ENCODE measurements at places on chromosomes 16 and 17.

DNA sequence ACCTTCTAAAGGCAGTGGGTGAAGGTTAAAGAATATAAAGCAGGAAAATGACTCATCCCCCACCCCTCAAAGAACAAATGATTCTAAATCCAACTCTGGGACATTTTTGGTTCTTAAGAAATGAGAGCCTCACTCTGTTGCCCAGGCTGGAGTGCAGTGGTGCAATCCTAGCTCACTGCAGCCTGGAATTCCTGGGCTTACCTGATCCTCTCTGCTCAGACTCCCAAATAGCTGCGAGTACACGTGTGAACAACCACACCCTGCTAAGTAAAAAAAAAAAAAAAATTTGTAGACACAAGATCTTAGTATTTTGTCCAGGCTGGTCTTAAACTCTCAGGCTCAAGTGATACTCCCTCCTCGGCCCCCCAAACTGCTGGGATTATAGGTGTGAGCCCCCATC lies 298.8 kb upstream of the MAF start:
- DNase-seq, result no peak

DNA sequence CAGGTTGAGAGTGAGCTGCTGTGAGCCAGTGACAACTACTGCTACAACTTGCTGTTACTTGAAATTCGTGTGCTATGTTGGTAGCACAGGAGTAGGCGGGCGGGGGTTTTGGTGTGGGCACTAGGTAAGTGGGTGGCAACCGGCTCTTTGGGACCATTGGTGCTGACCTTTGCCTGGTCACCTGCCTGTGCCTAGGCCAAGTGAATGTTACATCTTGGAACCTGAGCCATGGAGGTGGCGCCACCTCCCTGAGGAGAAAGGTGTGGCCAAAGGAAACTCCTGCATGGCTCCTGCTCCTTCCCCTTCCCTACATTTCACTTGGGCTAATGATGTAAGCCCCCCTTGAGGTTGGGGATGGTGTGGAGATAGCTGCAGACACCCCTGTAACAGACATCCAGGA lies 25.4 kb upstream of the ARHGAP23 start:
- no peak for DNase-seq

DNA sequence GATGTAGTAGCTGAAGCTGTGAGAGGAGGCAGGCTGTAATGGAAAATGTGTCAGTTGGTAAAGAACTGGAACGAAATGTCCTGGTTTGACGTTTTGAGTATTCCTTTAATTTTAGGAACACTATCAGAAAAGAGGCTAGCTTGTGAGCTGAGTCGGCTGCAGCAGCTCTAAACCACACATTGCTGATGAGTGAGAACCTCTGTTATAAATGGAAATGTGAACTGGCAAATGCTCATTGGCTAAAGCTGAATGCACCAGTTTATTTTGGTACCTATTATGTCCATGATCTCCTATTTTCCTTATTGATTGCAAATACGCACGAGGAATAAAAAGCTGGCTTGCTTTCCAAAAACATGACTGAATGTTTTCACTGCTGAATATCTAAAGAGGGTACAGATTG lies 11.0 kb upstream of the WIPI1 start:
- DNase-seq, result no peak

GRCh38 chr17:50911450-50911849 lies 45.3 kb upstream of the TOB1 start:
- DNase-seq, result no peak

DNA sequence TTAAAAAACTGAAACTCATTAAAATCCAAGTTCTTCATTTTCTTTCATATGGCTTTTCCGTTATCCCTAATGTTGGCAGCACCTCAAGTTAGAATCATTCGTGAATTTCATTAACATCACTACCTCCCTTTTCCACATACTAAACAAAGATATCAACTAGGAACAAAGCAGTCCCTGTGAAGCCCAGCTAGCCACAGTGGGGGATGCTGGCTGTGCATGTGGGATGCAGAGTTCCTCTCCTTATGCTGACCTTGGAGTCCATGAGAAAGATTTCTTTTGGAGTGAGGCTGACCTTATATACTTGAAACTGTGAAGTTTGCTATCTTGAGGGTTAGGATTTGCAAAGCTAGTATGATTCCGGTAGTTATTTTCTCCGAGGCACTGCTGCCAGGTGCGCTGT lies 117.6 kb downstream of the TANGO6 start:
- no peak for DNase-seq

- no peak for DNase-seq
These were observed 37.5 kb downstream of the SOCS3 start for GRCh38 chr17:78322327-78322857.

Data from activated effector memory CD4-positive, alpha-beta T cell treated with anti-CD3 and anti-CD28 coated beads, Interleukin-2, amount 50 U/mL, for 16 hours (primary cell).